ENCODE measurements at places on chromosomes 16 and 17. TPM values are rescaled to one million over a fixed set of nuclear protein-coding genes. Genes with fewer than 3 reads are reported as not detected.

DNA sequence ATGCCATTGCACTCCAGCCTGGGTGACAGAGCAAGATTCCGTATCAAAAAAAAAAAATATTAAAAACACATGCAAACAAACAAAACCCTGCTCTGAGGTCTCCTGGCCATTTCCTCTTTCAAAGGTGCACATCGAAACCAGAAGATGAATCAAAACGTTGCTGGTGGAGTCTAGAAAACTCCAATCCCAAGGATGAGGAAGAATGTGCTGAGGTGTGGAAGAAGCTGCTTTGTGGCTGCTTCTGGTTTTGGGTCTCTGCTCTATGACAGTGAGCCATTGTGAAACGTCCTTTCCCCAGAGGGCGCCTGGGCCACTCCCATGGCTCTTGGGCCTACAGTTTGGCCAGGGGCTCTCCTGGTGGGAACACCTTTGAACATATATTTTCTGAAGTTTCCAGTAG is 112.6 kb downstream of the IRF8 start:
- no peak for DNase-seq

DNA sequence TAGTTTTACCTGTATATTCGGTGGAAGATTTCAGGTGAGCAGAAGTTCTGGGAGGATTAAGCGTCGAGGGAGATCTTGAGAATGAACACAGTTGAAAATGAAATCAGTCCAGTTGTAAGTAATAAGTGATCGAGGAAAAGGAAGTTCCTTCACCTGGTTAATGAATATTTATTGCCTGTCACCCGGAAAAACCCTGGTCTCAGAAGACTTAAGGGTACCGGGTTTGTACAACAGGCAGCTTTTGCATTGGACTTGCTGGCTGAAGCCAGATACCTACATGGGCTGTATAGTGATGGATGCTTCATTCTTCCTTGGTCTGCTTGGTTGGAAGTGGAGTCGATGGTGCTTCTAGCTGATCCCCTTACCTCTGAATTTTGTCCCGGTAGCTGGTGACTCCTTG is 72.7 kb downstream of the PRKCA start:
- DNase-seq, result no peak

DNA sequence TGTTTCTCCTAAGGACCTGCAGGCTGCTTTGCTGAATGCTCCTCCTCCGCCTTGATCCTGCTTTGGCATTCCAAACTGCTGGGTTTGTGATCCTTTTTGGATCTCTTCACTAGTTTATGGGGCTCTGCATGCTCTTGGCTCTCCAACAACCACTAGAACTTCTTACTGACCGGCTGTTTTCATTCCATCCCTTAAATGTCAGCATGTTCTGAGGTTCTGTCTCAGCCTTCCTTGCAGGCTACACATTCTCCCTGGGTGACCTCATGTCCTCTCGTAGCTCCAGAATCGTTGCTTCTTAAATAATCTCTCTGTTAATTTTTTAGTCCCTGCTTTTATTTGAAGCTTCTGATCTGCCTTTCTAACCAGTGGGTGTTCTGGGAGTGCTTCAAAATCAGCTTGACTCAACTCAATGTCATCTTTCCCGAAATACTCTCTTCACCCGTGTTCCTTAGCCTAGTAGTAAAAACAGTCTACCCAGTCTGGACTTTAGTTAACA is 119.0 kb upstream of the HS3ST2 start:
- DNase-seq, result no peak

CORO6 gene
- 13.0 TPM for total RNA-seq

TEPSIN gene
- 43.8 TPM for total RNA-seq

NETO2 gene
- 20.0 TPM for total RNA-seq
